Activated T-helper 2 cell treated with anti-CD3 and anti-CD28 coated beads, Interferon-gamma antibody, Interleukin-2, Interleukin-4, amounts not matched to agents 10 μg/mL and 5 μg/mL and 100 μg/mL, durations not matched to agents 14 hours and 24 hours and 36 hours (primary cell): ENCODE measurements at places on chromosomes 6 and 20. TPM values are rescaled to one million over a fixed set of nuclear protein-coding genes. Genes with fewer than 3 reads are reported as not detected.

DNA sequence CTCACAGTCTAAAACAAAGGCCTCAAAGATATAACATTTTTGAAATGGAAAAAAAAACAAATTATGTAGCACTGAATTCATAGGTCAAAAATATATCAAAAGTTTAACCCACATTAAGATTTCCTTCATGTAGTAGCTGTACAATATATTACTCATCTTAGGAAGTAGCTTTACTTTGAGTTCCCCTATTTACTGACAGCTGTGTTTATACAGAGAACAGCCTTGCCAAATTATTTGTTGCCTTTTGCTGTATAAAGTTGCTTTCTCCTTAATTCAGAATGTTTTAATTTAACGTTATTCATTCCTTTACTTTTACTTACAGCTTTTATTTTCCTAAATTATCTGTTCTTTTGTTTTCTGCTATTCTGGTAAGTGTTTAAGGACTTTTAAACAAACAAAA is 181.0 kb downstream of the COL12A1 start:
- H3K36me3 ChIP-seq = no peaks in the 10 kb centered on the region
- DNase-seq = no peak
- H3K4me3 ChIP-seq = no peak overlapping the region

GRCh38 chr6:89873721-89874120 is 20.5 kb upstream of the GJA10 start:
- H3K4me3 ChIP-seq = no peak overlapping the region
- H3K36me3 ChIP-seq = peaks cover 48% of the 10 kb centered on the region
- no peak overlapping the region for H3K27ac ChIP-seq
- H3K4me1 ChIP-seq = peaks cover 7% of the 10 kb centered on the region
- no peaks in the 10 kb centered on the region for H3K27me3 ChIP-seq

DNA sequence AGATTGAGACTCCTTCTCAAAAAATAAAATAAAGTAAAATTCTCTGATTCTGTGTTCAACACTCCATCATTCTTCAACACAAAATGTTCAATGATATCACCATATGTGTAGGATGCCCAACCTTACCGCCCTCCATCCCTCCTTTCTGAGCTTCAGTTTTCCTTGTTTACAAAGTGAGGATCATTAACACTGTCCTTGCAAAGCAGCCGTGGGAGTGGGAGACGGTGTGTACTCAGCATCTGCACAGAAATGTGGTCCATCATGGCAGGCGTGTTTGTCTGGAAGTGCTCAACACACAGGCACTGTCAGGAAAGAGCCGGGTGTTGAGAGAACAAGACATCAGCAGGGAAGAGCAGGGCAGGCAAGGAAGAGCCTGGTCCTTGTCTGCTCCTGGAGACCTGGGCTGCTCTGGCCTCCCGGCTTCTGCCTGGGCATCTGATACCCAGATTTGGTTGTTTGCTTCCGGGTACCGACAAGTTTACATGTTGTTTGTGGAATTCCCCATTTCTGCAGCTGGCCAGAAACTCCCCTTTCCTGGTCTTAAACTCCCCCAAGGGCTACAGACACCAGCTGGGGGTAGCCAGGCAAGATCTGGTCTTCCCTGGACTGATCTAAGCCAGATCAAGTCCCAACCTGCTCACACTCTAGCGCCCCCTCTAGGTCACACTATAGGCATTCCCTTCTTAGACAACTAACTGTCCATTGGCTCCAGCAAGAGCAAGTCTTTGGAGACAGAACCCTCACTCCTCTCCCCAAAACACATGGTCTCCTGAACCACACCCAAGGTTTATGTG is 26.7 kb upstream of the TTPAL start:
- no peaks in the 10 kb centered on the region for H3K27me3 ChIP-seq
- H3K27ac ChIP-seq = no peak overlapping the region
- no peaks in the 10 kb centered on the region for H3K36me3 ChIP-seq
- DNase-seq = no peak
- no peak overlapping the region for H3K4me3 ChIP-seq
- no peaks in the 10 kb centered on the region for H3K4me1 ChIP-seq

- H3K4me1 ChIP-seq = no peaks in the 10 kb centered on the region
- no peak overlapping the region for H3K4me3 ChIP-seq
- no peaks in the 10 kb centered on the region for H3K27me3 ChIP-seq
- DNase-seq = no peak
Measured at GRCh38 chr6:75076009-75076408, 129.8 kb downstream of the COL12A1 start.

DNA sequence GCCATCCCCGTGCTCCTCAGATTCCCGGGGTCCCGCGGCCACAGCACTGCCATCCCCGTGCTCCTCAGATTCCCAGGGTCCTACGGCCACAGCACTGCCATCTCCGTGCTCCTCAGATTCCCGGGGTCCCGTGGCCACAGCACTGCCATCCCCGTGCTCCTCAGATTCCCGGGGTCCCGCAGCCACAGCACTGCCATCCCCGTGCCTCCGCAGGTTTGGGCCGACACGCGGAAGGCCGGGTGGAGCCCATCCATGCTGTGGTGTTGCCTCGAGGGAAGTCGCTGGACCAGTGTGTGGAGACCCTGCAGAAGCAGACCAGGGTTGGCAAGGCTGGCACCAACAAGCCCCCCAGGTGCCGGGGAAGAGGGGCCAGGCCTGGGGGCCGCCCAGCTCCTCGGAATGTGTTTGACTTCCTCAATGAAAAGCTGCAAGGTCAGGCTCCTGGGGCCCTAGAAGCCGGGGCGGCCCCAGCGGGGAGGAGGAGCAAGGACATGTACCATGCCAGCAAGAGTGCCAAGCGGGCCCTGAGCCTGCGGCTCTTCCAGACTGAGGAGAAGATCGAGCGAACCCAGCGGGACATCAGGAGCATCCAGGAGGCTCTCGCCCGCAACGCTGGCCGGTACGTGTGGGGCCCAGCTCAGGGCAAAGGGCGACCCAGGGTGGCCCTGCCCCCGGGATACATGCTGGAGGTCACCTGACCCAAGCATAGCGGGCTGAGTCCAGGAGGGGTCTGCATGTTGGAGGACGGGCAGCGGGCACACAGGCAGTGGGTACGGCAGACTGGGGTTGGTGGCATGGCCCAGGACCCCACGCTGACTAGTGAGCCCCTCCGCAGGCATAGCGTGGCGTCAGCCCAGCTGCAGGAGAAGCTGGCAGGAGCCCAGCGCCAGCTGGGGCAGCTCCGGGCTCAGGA is 1.3 kb upstream of the LIME1 start:
- no peak for DNase-seq
- H3K27ac ChIP-seq = no peak overlapping the region
- H3K27me3 ChIP-seq = no peaks in the 10 kb centered on the region
- peaks cover 26% of the 10 kb centered on the region for H3K36me3 ChIP-seq
- H3K4me3 ChIP-seq = no peak overlapping the region

- H3K36me3 ChIP-seq = no peaks in the 10 kb centered on the region
- H3K4me3 ChIP-seq = no peak overlapping the region
- H3K27ac ChIP-seq = no peak overlapping the region
- no peak for DNase-seq
- peaks cover 41% of the 10 kb centered on the region for H3K27me3 ChIP-seq
Measured at GRCh38 chr6:113855500-113856374, 1.4 kb upstream of the MARCKS start.

DNA sequence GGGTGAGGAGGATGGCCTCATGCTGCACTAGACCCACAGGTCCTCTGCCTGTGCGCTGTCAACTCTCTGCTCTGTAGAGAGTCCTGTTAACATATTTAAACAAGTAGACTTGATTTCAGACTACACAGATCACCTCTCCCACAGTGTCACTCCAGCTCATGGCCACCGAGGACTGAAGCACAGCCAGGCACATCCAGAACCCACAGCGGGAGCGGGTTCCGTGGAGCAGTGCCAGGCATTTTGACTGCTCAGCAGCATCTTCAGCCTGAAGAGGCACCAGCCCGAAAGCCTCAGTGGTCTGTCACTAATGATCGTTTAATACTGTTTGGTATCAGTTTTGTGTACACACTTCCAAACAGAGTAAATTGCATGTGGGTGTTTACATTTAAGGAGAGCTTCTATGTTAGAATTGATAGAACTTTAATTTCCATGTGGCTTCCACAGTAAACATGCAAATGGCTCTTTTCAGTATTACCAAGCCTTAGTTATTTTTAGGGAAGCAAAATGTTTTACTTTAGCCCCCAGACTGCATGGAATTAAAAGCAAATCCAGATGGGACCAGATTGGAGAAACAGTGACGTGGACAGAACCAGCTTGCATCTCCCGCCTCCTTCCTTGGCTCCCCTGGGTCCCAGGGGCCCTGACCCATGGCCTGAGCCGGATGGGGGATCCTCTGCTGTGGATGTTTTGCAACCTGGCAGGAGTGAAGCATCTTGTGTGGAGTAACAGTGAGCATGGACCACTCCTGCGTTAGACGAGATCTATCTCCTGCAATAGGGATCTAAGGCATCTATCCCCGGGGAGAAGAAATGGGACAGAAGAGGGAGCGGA is 196.7 kb upstream of the CDH4 start:
- H3K4me1 ChIP-seq = no peaks in the 10 kb centered on the region
- no peak overlapping the region for H3K4me3 ChIP-seq
- no peak for DNase-seq
- H3K27ac ChIP-seq = no peak overlapping the region
- H3K27me3 ChIP-seq = no peaks in the 10 kb centered on the region

The TFAP2D gene
- total RNA-seq = not detected in 2 replicates

The GLP1R gene
- total RNA-seq = 0.05 and 0.14 TPM in 2 replicates

The FAM120B gene
- 19.6 and 21.8 TPM in 2 replicates for total RNA-seq

The HSPA1L gene
- 2.1 and 2.4 TPM in 2 replicates for total RNA-seq

The RPL10A gene
- total RNA-seq = 1,727 and 1,773 TPM in 2 replicates

The SPDEF gene
- total RNA-seq = 0.09 and 0.16 TPM in 2 replicates
